ENCODE measurements at places on chromosomes 5 and 9. TPM values are rescaled to one million over a fixed set of nuclear protein-coding genes. Genes with fewer than 3 reads are reported as not detected.

The FAM120AOS gene
- 40.9 TPM for total RNA-seq

The ARSI gene
- total RNA-seq, result 0.93 TPM

The PFDN1 gene
- total RNA-seq, result 156 TPM

The N4BP3 gene
- total RNA-seq, result 3.2 TPM

The GADD45G gene
- 66.1 TPM for total RNA-seq

The EGR1 gene
- 11.9 TPM for total RNA-seq

The MARCHF3 gene
- 34.0 TPM for total RNA-seq

The IFNA14 gene
- not detected for total RNA-seq

The F2RL1 gene
- 0.68 TPM for total RNA-seq

- DNase-seq, result no peak
Measured at GRCh38 chr9:92373167-92373566, 31.2 kb downstream of the OGN start.

GRCh38 chr5:39498278-39498952 is 73.6 kb upstream of the DAB2 start:
- no peak for DNase-seq

DNA sequence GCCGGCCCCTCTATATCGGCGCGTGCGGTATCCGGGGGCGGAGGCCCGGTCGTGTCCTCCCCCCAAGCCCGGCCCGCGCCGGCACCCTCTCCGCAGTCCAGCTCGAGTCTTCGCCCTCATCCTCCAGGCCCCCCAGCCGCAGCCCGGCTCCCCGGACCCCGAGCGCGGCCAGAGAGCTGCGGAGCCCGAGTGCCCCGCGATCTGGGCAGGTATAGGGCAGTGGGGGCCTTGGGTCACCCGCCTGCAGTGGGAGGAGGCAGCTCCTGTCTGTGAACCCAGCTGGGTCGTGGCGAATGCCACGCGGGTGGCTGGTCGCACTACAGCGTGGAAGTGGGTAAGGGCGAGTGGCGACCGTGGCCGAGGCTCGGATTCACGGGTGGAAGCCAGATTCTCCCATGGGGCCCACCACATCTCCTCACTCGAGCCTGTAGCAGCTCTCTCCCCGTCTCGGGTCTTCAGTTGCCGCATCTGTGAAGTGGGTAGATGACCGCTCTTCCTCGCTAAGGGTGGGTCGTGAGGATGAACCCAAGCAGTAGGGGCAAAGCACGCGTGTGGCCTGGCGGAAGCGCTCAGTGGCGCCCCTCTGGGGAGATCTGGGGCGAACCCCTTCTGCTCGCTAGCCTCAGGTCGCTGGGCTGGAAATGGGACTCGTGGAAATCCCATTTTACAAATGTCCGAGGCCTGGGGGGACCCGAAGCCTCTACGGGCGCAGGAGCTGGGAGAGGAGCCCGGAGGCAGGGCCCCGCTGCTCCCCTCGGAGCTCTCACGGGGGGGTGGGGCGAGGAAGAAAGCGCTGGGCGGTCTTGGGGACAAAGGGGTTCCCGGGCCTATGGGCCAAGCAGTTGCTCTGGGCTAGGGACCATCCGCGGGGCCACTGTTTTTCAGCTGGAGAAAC is 1.9 kb downstream of the NR5A1 start:
- no peak for DNase-seq

DNA sequence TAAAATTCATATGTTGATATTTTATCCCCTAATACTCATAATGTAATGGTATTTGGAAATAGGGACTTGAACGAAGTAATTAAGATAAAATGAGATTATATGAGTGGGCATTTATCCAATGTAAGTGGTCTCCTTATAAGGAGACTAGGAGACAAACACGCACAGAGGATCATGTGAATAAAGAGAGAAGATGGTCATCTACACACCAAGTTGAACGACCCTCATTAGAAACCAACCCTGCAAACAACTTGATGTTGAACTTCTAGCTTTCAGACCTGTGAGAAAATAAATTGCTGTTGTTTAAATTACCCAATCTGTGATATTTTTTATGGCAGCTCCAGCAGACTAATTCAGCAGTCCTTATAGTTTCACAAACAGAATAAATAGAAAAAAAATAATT is 27.5 kb upstream of the SELENOP start:
- no peak for DNase-seq

Data from testis (tissue), 5 donors.